ENCODE measurements at places on chromosomes 7 and 10. TPM values are rescaled to one million over a fixed set of nuclear protein-coding genes. Genes with fewer than 3 reads are reported as not detected.

DNA sequence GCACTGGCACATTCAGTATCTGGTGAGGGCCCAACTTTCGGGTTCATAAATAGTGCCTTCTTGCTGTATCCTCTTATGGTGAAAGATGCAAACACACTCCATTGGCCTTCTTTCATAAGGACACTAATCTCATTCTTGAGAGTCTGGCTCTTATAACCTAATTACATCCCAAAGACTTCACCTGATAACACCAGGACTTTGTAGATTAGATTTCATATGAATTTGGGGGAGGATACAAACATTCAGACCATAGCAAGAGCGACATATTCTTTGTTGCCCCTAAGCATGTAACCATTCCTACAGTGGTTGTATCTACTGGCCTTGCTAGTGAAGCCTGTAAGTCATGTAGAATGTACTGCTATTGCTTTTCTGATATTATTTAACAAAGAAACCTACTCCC lies 525.2 kb downstream of the GFRA1 start:
- no peak for DNase-seq

- no peak for DNase-seq
Observed at GRCh38 chr7:147916573-147916972, 674.0 kb upstream of the C7orf33 start.

Gene LIPJ
- total RNA-seq, result not detected

DNA sequence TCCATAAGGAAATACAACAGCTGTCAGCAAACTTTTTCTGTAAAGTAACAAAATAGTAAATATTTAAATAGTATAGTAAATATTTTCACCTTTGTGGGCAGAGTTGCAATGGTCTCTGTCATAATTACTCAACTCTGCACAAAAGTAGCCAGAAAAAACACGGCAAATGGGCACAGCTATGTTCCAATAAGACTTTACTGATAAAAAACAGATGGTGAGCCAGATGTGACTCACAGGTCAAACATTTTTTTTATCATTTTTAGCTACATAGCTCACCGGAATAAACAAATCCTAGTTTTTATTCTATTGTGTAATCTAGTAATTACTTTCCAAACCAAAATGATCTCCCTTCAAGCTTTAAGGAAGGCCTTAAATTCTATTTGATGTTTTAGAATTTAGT lies 55.3 kb downstream of the NCAPG2 start:
- peak; percentile 94 for DNase-seq

Measured in LHCN-M2 (cell line).